ENCODE measurements at places on chromosomes 12 and 14.
A peak's percentile ranks its signal among the peaks of the same experiment; 100 is the strongest.

DNA sequence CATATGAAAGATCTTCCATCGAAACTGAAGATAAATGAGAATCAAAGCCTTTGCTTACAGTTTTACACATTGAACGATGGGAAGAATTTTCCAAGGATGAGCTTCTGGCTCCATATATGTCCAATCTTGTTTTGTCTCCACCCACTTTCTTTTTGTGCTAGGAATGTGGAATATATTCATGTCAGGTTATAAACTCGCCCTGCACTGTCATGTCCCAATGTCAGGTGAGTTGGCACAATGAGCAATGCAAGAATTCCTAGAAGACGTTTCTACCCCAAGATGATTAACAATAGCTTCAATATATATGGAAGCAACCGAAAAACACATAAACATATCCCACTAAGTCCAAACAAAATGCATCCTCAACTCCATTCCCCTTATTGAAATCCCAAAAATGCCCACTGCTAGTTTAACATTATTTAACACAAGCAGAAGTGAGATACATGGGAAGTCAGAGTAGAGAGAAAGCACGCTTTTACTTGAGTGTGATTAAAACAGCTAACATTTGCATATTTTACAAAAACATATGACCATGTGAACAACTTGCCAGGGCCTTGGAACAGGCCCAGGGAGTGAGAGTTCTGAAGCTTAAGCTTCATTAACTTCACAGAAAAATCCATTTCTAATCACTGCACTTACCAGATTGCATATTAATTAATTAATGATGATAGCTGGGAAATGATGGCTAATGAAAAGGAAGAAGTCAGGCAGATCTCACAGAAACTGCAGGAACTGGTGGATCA lies 233.9 kb downstream of the GXYLT1 start:
- no peak for DNase-seq

DNA sequence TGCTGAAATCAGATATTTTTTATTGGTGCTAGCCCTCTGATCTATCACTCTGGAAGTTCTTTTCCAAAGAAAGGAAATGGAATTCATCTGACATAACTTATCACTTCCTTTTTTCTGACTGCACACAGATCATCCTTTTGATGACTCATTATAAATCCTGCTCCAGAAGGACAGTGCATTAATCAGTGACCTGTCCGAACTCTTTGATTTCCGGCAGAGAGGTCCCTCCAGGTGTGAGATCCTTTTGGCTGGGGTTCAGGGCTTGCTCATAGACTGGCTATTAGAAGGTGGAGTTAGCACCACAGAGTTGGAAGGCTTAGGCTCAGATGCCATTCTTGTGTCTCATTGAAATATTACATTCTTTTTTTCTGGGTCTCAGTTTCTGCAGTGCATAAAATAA lies 328.2 kb downstream of the ZFP36L1 start:
- DNase-seq, result peak; percentile 99

DNA sequence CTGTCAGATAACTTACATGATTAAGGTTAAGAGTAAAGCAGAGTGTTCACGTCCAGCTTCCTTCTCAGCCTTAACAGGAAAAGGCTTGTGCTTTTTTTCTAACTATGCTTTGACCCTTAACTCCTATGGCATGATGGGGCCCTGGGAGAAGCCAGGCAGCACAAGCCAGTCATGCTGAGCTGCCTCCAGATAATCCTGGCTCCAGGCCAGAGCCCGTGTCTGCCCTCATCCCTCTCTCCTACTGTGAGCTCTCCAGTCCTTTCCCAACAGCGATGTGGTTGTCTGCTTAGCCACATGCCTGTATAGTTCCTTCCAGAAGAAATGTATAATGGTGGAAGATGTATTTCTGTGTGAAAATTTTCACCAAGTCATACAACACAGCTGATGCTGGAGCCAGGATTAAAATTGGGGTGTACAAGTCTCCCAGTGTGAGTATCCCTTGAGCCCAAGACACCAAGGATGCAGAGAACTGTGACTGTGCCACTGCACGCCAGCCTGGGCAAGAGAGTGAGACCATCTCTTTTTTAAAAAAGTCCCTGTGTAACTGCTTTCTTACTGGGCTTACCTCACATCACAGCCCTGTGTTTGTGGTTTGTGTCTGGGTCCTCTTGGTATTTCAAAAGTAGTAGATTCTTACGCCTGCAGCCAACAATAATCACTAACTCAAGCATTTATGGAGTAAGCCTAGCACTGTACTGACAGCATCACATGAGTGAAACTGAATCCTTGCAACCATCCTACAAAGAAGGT lies 7.9 kb upstream of the ITFG2 start:
- DNase-seq, result peak; percentile 78

DNA sequence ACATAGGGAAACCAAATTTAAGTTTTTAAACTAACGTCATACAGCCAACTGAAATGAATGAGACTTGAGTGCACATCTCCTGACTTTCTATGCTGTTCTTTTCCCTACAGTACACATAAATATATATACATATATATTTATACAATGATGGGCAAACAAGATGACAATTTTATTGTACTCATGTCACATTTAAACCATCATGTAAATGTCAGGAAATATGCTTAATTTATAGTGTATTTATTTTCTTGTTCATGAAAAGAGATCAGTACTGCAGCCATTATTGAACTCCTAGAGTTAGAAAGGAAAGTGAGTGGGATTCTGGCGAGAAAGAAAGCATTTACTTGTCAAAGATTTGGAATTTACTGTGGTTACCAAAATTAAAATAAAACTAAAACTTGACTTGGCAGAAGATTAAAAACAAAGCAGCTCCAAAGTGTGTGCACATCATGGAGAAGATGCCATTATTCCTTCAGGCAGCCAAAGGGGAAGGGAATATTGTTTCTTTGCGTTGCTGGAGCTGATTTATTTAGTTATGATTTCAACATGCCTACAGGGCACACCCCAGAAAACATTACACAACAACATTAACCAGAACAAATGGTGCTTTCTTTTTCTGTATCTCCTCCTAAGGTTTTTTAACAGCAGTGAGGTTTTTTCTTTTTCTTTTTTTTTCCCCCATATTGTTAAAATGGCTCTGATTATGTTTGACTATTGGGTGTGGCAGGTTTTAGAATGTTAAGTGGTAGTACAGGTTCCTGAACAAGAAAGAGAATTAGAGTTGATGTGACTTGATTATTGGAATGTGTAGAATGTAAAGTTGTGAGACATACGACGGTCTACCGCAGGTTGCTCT lies 144.6 kb downstream of the RAD51B start:
- DNase-seq, result no peak

DNA sequence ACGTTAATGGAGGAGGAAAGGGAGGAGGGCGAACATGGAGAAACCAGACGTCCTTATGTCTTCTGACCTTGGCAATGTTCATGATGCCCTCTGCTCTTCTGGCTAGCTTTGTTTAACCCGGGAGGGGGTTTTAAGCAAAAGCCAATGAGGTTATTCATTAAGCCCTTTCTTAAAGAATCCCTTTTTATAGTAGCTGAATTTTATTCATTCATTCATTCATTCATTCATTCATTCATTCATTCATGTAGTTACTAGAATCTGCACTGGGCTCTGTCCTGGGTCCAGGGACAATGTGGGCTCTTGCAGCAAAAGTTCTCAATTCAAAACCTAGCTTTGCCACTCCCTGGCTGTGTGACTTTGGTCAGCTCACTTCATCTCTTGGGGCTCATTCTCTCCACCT lies 14.0 kb downstream of the LHX5 start:
- no peak for DNase-seq

GRCh38 chr12:63912651-63913050 lies 68.2 kb downstream of the SRGAP1 start:
- DNase-seq, result no peak

- DNase-seq, result peak; percentile 67
Observed at GRCh38 chr14:78758333-78758732, 588.2 kb downstream of the NRXN3 start.

DNA sequence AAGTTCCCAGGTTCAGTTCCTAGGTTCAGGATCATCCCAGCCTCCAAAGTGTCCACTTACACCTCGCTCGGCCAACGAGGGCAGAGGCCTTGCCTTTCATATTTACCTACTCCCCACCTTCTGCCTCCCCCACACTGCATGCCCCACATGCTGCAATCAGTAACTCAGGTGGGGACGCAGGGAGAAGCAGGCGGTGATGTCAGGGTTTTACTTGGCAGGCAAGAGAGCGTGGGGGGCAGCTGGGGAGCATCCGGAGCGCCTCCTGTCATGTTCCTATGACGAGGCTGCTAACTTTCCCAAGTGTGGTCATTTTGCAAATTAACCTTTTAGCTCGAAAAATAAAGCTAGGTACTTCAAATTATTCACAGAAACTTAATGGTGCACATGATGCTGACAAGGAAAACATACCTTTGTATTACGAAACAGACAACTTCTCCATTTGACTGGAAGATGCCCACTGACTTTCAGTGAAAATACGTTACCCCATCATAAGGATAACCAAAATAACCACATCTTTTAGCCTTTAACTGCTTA lies 53.8 kb downstream of the SETD3 start:
- DNase-seq, result peak; percentile 67

GRCh38 chr12:101173197-101173749 lies 36.8 kb downstream of the SLC5A8 start:
- no peak for DNase-seq

DNA sequence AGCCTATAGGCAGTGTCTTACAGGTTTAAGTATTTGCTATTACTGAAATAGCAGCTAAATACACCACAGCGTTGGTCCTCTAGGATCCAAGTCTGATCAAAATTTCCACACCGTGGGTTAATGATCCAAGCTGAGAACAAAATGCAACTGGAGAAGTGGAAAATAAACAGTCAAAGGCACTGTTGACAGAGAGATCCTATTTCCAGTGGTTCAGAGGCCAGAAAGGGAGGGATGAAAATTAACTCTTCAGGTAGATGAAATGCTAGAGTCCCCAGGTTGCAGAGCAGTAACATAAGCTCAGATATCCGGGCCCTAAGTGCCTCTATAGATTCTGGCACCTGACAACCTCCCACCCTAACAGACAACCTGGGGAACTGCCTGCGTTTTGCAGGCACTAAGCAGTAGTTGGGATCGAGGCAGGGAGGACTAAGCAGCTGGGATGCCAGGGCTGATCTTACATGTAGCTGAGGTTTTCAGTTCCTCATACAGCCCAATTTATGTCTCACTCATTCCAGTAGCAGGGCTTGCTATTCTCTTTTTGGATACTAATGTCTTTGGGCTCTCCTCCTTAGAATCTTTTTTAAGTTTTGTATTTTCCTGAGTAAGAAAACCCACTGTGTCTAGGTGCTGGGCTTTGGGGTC lies 42.7 kb upstream of the CRACR2A start:
- DNase-seq, result no peak

DNA sequence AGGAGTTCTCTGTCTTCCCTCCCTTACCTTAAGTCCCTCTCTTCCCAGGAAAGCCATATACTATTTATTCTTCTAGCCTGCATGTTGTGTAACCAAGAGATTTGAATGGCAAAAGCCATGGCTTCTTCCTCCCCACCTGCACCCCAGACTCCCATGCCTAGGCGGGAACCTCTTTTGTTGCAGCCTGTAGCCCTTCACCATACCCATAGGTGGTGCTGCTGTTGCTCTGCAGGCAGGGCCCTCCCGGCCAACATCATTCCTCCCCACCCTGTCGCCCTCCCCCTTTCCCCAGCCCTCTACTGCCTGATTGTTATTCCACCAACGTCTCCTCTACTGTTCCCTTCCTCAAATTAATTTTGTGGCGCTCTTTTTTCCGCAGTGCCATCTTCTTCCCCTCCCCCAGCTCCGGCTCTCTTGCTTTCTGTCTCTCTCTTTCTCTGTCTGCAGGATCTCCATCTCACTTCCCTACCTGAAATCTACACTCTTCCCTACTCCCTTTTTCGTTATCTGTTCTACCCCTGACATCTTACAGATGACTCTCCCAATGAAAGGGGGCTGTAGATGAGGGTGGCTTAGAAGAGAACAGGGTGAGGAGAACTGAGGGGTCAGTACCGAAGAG lies 13.8 kb downstream of the NGDN start:
- no peak for DNase-seq

DNA sequence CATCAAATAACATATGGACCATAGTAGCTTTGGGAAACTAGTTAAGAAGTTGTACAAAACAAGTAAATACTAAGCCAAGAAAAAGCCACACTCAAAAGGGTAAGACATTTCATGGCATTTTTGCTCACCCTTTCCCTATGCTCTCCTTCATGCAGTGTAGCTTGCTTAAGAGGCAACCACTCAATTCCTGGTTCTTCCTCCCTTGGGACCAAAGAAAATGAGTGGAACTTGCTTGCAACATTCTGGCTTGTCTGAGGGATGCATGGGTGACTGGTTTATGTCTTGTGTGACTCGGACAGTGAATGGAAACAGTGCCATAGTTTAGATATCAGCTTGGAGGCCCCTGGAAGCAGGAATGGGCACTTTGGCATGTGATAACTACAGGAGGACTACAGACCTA lies 252.0 kb upstream of the ARID2 start:
- DNase-seq, result no peak

DNA sequence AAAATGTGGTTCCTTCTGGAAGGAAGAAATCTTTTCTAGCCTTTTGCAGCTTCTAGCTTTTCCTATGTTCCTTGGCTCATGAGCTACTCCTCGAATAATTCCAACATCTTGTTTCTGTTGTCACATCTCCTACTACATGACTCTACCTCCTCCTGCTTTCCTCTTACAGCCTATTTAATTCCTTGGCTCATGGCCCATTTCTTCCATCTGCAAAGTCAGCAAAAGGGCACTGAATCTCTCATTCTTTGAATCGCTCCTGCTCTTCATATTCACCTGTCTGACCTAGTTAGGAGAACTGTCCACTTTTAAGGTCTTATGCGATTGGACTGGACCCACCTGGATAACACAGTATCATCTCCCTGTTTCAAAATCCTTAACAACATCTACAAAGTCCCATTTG lies 15.8 kb downstream of the PRKD1 start:
- DNase-seq, result peak; percentile 22

Data from kidney tubule cell (primary cell).